ENCODE measurements at places on chromosomes 7 and 10.

DNA sequence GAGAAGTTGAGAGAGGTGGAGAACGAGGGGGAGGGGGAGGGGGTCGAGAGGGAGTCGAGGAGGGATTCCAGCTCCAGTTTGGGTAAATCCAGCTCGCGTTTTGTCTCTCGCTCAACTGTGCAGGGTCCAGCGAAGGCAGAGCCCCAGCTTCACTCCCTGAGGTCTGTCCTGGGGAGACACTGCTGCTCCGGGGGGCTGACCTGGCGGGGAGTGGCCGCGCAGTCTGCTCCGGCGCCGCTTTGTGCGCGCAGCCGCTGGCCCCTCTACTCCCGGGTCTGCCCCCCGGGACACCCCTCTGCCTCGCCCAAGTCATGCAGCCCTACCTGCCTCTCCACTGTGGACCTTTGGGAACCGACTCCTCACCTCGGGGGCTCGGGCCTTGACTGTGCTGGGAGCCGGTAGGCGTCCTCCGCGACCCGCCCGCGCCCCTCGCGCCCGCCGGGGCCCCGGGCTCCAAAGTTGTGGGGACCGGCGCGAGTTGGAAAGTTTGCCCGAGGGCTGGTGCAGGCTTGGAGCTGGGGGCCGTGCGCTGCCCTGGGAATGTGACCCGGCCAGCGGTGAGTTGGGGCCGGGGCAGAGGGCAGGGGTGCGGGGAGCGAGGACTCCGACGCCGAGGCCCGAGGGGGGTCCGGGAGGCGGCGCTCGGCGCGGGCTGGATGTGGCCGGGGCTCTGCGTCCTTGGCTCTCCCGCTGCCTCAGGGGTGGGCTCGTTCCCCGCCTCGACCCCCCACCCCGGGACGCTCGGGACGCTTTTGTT is at the start of gene TET1:
Gene TET1 (plus strand): TSS at position 152 of the 757 bp plus-strand sequence. CDS start 12,002 bp downstream, outside the sequence.
- DNase-seq: peak; percentile 5

DNA sequence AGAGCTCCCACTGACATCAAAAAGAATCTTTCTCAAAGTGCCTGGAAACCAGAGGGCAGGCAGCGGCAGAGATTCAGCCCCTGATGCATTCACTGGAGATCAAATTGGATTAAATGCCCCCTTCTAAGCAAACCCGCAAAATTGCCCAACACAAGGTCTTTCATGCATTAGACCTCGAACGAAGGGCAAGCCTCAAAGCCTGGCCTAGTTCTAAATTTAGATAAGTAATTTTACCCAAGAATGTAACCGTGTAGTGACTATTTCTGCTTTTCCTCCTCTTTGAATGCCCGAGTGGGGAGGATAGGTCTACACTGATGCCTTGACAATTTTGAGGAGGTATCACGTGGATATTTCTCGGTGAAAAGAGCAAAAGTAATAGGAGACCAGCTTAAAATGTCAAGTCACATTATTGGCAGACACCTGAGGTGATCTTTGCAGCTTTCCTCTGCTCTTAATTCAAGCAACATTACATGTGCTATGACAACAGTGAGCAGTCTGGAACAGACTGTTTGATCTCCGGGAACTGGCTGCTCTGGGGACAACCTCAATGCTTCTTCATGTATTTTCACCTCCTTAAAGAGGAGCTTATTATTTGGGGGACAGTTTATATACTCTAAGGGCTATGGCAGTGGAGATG is 1263.5 kb upstream of the AUTS2 start:
- DNase-seq: no peak

GRCh38 chr10:44827431-44828006 is 83.6 kb upstream of the TMEM72 start:
- DNase-seq: peak; percentile 70

GRCh38 chr10:3848005-3848774 is 63.2 kb upstream of the KLF6 start:
- no peak for DNase-seq

DNA sequence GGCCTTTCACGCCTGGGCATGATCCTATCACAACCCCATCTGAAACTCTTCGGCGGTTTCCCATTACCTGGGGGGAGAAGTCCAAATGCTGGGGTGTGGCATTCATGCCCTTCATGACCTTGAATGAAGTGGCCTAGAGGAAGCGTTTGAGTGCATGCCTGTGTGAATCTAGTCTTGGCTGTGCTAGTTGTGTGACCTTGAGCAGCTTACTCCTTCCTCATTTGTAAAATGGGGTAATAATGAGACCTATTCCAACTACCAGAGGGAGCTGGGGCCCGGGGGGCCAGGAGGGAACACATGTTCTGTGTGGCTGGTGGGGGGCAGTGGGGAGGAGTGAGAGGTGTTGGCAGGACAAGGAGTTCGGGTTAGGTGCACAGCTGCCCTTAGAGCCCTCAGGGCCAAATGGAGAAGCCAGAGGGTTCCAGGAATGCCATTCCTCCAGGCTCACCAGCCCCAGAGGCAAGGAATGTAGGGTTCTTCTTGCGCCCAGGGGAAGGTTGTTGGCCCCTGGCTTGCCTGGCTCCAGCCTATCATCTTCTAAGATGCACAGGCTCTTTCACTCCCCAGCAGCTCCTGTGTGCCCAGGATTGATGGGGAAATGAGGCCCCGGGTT is 21.3 kb upstream of the TBRG4 start:
- no peak for DNase-seq

DNA sequence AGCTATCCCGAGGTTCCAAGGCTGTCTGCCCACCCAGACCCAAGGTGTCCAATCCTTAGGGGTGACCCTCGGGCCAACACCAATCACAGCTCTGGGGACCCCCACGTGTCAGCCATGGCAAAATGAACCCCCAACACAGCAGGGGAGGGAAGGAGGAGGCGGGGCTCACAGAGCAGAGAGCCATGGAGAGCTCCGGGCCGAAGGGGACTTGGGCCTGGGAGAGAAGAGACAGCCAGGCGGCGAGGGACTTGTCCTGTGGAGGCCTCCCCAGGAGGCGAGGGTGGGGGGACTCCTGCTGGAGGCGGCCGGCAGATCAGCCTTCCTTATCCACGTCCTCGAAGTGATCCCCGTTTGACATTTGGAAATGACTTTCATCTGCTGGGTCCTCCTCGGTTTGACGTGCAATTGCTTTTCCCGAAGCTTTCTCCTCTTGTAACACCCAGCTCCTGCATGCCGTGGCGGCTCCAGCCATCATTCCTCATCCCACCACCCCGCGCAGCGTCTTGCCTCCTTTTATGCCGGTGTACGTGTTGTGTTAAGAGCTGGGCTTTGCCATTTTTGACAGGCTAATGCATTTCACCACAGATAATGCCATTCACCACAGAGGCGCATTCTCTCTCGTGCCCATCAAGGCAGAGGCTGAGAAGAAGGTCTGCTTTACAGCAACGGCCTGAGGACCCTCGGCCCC is 337.4 kb downstream of the DNAJB6 start:
- DNase-seq: no peak

DNA sequence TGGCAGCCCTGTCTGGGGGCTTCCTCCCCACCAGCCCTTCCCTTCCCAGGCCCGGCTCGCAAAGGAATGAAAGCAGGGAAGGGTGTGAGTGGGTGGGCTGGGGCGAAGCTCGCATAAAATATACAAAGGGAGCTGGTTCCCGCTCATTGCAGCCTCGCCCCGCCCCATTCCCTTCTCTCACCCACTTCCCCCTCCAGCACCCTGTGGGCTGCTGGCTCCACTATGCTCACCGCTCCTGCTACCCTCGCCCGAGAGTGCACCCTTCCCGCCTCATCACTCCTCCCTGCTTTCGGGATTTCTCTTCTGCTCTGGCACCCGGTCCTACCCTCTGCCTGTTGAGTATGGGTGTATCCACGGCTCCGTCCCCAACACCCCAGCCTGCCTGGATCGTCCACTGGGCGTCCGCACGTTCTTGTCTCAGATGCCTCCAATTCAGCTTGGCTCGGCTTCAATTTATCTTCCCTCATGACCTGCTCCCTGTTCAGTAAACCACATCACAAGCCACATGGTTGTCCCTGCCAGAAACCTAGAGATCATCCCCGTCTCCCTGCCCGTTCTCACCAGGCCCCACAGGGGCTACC is 14.4 kb upstream of the TTYH3 start:
- no peak for DNase-seq

DNA sequence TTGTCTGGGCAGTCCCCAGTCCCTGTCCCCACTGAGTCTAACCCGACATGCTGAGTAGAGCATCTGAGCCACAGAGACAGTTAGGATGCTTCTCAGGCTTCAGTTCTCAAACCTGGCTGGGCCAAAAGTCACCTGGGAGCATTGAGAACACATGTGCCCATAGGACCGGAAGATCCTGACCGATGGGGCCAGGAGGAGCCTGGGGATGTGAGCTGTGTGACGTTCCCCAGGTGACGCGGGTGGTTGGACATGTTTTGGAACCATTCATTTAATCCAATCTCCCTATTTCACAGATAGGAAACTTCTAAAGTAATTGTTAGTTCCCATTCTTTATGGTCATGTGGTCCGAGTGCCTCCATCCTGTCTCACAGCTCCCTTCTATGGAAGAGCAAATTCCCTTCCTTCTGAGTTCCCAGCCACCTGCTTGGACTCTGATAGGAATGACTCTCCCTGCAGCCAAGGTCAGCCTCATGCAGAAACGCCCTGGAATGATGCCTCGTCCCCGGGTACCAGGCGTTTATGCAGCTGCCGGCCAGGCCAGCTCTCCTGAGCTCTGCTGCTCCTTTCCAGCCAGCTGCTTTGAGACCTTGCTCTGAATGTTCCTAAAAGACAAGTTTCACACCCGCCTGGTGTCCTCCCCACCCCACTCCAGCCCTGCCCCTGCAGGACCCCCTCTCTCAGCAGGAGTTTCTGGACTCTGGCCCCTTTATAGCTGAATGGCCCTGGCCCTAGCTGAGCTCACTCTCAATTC is 166.5 kb upstream of the RHEB start:
- no peak for DNase-seq

DNA sequence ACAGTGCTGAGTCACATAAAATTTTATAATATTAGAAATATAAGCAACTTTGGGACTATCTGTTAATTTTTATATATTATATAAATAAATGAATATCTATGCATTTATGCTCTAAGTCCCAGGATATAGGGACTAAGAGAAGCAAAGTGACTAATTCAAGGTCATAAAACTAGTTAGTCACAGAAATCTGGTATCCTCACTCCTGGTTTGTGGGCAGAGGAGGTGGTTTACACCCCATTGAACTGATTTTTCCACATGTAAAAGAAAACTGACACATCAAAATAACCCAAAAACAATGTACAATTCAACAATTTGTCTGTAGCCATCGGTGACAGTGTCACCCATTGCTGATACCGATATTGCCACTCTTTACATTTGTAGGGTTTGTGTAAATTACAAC is 3.0 kb downstream of the PCLO start:
- no peak for DNase-seq

GRCh38 chr7:86966916-86967315 is 92.5 kb downstream of the ELAPOR2 start:
- DNase-seq: no peak

GRCh38 chr7:50333221-50333651 is 28.7 kb downstream of the IKZF1 start:
- DNase-seq: no peak

DNA sequence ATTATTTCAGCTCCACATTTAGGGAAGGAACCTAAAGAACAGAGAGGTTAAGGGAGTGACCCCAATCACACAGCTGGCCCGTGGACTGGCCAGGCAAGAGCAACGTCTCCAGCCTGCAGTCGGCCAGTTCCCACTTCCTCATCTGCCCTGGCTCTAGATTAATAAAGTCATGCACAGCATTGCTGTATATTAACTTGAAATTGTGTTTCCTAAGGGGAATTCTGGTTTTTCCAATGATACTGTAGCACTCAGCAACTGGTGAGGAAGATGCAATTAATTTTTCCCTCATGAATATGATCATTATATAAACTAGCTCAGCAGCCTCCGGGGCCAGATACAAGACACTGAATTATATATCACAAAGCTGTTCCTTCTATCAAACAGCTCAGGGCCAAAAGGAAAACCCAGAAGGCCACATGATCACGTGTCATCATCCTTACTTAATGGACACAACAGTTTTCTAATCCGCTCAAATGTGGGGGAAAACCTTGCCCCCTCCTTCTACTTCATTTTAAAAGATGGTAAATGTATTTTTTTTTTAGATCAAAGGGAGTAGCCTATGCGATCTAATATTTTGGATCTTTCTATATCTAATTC is 295.3 kb upstream of the PRKCQ start:
- DNase-seq: no peak

- DNase-seq: no peak
Observed at GRCh38 chr10:125377368-125377767, 217.0 kb upstream of the CTBP2 start.

- DNase-seq: no peak
Observed at GRCh38 chr10:85609509-85609908, 757.1 kb downstream of the GRID1 start.

DNA sequence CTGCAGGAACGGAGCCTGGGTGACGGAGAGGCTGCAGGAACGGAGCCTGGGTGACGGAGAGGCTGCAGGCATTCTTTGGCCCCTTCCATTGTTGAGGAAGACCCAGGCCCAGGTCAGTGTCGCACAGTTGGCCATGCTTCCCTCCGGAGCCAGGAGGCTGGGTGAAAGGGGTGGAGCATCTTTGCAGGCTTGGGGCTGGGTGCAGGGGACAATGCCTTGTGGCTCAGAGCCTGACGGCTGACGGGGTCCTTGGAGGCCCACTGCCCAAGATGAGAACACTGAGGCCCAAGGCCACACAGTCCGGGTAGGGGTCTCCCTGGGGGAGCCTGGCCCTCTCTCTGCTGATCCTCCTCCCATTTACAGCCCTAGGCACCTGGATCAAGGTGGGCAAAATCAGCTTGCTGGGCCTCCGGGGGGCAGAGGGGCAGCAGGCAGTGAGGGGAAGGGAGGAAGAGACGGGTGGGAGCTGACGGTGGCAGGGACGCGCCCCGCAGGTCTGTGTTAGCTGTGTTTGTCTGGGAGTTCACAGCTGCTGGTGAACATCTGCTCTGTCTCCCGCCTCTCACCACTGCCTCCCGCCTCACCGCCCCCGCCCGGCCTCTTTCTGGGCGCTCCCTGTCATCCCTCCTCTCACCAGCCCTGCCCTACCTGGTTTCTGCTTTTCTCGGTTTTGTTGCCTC is 30.6 kb upstream of the PCBD1 start:
- DNase-seq: no peak

All from DMS153 (cell line).